ENCODE measurements at places on chromosomes 16 and 17.

DNA sequence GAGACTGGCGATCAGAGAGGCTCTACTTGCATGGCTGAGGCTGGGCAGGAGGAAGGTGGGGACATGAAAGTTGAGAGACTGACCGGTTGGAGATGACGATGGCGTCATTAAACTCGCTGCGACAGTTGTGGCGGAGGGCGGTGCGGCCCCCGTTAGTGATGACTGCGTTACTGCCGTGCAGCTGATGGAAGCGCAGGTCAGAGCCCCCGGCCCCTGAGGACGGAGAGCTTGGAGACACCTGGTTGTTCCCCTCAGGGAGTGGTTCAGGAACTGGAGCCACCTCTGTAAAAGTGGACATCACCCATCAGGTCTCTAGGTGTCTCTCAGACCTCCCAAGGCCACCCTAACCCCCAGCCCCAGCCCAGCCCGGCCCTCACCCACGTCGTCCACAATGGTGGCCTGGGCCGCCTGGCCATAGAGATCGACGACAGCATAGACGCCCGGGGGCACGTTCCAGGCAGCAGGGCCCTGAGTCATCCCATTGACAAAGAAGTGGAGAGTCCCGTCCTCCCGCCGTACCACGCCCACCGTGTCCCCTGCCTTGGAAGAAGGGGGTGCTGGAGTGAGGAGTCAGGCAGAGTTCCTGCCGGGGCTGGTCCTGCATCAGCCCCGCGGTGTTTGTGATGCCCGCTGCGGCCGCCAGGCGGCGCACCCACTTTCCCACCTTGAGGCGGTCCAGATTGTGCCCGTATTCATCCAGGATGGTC, 5.3 kb downstream of the NEURL4 start:
- DNase-seq: peak; percentile 41

- DNase-seq: no peak
These were observed 1.5 kb upstream of the NQO1 start for GRCh38 chr16:69727916-69728270.

DNA sequence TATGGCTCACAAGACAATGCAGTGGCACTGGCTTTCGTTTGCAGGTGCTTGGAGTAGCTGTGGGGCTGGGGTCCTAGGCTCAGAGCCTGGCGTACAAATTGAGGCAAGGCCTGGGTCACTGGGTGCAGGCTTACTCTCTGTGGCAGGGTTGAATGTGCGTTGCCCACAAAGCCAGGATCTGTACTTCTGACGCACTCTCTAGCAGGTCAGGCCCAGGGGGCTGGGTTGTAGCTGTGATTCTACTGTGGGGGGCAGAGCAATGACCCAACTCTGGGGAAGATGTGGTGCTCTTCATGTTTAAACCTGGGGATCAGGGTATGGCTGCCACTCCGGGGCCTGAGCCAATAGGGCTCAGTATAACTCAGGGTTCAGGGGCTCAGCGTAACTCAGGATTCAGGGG, 6.4 kb upstream of the PRSS21 start:
- no peak for DNase-seq

- DNase-seq: no peak
These were observed 32.9 kb downstream of the SNX29 start for GRCh38 chr16:12009462-12009861.

DNA sequence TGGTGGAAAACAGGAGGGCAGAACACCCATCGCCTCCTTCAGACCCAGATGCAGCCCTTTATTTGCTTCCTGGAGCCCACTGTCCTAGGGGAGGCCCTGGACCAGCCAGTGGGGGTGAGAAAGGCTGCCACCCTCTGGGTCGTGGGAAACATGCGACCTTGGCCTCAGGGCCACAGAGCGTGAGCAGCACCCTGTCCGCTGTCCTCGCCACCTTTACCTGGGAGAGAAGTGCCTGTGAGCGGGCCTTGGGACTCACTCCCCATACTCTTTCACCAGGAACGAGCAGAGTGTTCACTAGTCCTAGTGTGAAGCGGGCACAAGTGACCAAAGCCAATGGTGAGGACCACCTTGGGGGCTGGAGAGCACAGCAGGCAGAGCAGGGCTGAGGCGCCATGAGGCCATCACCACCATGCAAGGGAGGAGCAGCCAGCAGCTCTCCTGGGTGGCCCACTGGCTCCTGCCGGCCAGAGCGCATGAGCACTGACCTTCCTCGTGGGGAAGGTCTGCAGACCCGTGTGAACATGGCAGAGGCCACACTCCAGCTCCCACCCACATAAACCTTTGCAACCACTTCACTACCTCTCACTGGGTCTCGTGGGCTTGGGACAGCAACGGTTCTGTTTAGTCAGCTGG, 8.5 kb downstream of the SMCR8 start:
- DNase-seq: no peak

DNA sequence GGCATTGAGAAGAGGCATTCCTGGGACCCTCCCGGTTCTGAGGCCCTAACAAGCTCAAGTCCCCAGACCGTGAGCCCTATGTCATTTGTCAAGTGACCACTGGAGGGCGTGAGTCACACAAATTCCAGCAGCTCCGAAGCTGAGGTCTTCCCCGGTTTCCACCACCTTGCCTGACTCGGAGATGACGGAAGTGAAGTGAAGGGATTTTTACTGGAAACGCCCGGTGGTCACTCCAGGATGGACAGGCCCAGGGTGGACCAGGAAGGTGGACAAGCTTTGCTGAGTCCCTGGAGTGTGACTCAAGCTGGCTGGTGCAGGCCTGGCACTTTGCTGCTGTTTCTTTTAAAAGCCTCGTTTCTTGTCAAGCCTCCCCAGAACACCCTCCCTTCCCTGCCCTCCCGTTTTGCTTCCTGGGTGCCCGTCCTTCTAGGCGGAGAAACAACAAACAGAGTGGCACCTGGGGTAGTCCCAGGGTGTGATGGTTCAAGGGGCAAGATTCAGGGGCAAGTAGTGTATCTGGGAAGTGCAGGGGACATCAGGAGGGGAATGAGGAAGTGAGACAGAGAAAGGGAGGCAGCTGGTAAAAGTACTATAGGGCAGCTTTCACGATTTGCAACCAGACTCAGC, 5.3 kb upstream of the NOS2 start:
- DNase-seq: peak; percentile 61

DNA sequence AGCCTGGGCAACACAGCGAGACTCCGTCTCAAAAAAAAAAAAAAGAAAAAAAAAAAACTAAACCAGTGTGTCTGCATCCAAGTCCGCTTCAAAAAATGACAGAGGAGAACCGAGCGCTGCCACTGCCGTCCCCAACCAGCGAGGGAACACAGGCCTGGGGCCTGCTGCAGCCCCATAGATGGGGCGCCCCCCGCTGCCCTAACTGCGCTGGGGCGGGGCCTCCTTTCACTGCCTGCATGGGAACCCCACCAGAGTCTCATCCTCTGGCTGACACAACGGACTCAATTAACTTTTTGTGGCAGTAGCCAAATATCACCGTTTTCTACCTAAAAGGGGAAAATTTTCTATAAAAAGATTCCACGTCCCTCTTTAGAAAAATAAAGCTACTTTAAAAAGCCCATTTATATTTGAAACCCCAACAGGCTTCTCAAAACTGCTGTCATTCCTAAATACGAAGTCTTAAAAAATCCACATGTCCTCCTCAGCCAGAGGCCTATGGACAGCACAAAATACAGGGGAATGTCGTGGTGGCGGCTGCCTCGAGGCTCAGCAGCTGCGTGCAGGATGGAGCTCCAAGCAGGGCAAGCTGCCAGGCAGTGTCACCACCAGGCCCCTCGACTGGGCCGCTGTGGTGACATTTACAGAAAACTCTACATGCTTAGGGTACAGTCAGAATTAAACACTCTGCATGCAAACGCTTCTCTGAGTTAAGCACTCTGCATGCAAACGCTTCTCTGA, 30.3 kb downstream of the KLHDC4 start:
- DNase-seq: no peak

GRCh38 chr16:88882358-88883030, 16.0 kb upstream of the PABPN1L start:
- DNase-seq: no peak

GRCh38 chr17:17871913-17872312, 35.1 kb upstream of the SREBF1 start:
- no peak for DNase-seq
